ENCODE measurements at places on chromosomes 6 and 20.

- no peak for DNase-seq
These were observed 16.7 kb upstream of the RAMACL start for GRCh38 chr6:166603043-166603690.

- DNase-seq, result no peak
These were observed 86.9 kb downstream of the RAMACL start for GRCh38 chr6:166499350-166500163.

- DNase-seq, result no peak
These were observed 57.9 kb upstream of the FOXO3 start for GRCh38 chr6:108502832-108503231.

DNA sequence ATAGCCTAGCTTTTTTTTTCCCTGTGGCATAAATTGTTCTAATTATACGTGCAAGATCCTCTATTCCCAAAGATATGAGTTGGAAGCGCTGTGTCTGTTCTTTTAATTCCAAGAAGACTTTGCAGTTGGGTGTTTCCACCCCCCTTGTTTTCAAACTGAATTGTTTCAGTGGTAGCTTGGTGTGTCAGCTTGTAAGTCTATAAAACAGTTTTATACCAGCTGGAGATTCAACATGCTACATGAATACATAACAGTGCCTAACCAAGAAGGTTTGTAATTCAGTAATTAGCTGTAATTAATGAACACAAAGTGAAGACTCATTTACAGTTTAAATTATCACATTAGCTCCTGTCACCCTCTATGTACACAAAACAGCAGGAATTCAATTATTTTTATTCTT lies 154.0 kb downstream of the ZNF217 start:
- no peak for DNase-seq

GRCh38 chr20:38406476-38406875 lies 28.7 kb downstream of the SNHG17 start:
- DNase-seq, result no peak

GRCh38 chr6:83092756-83093399 lies 25.4 kb downstream of the DOP1A start:
- no peak for DNase-seq

DNA sequence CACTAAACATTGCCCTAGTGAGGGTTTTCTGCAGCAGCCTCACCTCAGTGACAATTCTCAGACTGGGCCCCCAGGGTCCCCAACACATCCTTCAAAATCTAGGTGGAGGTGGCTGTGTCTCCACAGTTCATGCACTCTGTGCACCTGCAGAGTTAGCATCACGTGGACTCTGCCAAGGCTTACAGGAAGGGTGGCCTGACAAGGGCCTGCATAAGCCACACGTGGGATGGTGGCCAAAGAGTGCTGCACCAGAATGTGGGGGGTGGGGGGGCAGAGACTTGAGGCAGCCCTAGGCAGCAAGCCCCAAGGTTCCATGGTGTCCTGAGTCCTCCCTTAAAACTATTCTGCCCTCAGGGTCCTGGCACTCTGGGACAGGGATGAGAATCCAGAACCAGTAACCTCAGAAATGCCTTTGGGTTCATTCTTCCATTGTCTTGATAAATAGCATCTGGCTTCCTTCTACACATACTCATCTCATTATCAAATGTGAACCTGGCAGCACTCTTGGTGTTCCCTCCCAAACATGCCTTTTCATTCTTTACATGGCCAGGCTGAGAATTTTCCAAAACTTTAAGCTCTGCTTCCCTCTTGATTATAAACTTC lies 1.6 kb upstream of the SERPINB1 start:
- DNase-seq, result no peak

DNA sequence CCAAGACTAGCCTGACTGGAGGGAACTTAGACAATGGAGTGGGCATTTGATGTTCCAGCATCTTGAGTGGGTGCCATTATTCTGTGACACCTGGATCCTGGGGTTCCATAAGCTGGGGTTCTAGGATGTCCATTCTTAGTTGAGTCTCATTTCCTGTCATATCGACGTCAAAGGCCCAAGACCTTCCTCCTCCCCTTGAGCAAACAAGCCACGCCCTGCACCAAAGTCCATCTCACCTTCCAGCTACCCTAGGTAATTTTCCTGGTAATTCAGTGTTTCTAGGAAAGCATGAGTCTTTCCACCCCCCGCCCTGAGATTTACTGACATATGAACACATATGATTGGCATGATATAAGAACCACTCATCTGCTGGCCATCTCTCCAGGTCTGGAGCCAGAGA lies at the start of gene TRIM40:
TRIM40 (plus strand) TSS at position 384 of the 400 bp plus-strand sequence. CDS start 897 bp downstream, outside the sequence.
- DNase-seq, result no peak

GRCh38 chr6:111154981-111155380 lies 67.7 kb downstream of the SLC16A10 start:
- no peak for DNase-seq

DNA sequence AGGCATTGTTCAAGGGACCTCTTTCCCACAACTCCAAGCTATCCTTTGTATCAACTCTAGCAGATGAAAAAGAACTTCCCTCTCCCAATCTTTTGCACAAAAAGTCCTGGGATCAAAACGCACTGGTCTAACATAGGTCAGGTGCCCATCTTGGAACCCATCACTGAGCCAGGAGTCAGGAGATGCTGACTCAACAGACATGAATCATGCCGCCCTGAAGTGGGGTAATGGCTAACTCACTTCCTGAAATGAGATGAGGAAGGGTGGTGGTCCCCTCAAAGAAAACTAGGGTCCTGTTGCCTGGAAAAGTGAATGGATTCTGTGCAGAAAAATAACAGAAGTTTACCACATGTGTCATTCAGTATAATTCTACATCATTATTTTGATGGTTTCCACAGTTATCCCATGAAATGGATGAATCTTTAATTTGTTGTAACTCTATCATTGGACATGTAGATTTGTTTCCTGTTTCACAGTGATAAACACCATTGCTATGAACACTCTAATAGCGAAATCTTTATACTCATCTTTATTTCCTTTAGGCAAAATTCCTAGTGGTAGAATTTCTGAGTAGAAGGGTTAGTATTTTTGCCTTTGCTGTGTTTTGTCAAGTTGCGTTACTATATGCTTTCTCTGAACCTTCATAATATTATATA lies 151.3 kb downstream of the SLC16A10 start:
- no peak for DNase-seq

- DNase-seq, result no peak
These were observed 22.7 kb upstream of the BMP6 start for GRCh38 chr6:7703148-7703680.

GRCh38 chr6:144986271-144986670 lies 701.1 kb downstream of the UTRN start:
- no peak for DNase-seq

DNA sequence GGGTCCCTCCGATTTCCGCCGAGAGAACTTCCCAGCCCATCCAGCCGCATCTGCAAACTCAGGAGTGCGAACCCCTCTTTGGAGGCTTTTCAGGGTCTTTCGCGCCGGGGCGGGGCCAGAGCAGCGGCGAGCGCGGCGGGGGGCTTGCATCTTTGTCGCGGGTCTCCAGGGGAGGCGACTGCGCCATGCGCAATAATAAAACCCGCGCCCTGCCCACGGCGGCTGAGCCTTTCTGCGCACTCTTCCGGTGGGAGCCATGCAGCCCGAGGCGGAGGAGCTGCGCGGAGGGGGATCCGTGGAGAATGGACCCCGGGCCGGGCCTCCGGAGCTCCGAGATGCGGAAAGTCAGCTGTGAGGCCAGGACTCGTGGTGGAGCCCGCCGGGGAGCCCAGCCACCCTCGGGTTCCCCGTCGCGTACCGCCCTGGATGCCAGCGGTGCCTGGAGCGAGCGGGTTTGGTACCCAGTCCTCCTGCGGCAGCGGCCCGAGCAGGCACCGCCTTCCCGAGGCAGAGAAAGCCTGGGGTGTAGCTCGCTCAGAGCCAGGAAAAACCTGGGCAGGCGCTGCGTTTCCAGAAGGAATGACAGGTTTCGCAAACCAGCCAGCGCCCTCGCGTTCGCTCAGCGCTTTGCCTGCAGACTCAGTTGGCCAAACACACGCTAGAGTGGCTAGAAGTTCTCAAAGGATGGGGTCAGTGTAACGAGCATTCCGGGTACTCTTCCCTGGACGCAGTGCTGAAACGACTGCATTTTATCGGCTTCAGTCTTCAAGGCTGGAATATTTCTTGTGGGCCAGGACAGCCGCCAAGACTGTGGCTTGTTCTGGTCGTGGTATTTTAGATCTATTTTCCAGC lies 1.2 kb downstream of the AKAP12 start:
- no peak for DNase-seq

DNA sequence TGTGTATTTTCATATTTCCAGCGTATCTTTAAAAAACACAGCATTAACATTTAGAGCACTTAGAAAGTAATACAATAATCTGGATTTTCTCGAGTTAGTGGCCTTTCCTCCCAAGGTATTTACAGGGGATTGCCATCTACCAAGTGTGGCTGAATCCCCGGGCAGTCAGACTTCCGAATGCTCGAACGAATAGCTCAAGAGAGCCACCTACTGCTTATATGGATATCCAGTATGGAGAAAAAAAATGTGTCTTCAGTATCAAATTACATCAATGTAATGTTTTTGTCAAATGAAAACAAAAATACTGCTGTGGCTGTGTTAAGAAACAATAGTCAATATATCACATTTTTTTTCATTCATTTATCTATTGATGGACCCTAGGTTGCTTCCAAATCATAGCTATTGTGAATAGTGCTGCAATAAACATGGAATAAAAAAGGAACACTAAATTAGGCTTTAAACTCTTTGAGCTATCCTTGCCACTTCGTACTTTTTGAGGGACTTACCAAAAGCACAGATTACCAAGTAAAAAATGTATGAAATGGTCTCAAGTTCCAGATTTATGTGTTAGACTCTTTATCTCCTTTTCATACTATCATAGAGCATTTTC lies 654.5 kb upstream of the PTCHD4 start:
- DNase-seq, result peak; percentile 50

- no peak for DNase-seq
These were observed 179.8 kb upstream of the BMP5 start for GRCh38 chr6:56055081-56055704.

- no peak for DNase-seq
These were observed 17.4 kb upstream of the AVP start for GRCh38 chr20:3101737-3102574.

- DNase-seq, result no peak
These were observed at the start of gene WFDC10A for GRCh38 chr20:45629496-45630100. TSS of gene WFDC10A (plus strand) at chr20:45629739. CDS start at chr20:45629814, 75 bp downstream.

All from NCI-H2081 treated with DMSO at 0.1 percent for 48 hours (cell line).